ENCODE measurements at places on chromosomes 4 and X.

DNA sequence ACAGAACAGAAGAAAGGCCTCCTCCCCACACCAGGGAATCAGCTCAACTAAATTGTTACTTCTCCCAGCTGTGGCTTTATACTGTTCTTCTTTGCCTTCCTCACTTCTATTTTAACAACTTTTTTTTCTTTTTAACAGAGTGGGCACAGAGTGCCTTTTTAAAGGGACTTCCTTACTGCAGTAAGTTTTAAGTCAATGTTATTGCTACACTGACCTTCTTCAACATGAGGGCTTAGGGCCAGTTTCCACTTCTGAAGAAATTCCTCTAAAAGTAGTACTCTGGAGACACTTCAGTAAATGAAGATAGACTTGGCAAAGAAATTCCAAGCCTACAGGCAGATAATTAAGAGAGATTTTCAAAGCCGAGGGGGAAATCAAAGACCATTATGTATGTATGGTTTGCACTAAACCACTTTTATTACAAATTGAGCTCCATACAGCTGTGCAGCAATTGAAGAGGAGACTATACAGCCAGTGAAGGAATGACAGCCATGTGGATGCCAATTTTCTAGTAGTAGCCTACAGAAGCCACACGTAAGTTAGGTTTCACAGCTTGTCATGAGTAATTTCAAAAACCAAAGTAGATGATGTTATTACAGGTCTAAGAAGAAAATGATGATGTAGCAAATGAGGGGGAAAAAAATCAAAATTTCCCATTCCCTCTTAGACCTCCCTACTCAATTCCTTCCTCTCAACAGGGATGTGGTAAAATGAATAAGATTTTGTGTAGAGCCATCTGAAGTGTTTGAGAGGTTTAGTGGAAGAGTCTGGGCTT, 36.9 kb upstream of the RASGEF1B start:
- DNase-seq = no peak

DNA sequence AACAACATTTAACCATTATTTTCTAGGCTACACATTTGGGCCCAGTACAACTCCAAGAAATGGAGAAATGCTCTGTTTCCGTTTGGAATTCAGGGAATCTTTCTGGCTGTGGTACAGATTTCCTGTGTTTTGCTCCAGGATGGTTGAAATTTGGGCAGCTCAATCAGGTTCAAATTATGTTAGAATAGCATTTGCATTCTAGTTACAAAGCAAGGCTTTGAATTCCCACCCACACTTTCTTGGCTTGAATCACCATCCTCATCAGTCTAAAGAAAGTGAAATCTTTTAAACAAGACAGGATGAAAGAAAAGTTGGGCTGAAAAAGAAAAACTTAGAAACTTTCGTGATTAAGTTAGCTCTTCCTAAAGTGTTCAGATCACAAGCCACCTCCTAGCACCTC, 98.1 kb upstream of the VCX3B start:
- DNase-seq = no peak

DNA sequence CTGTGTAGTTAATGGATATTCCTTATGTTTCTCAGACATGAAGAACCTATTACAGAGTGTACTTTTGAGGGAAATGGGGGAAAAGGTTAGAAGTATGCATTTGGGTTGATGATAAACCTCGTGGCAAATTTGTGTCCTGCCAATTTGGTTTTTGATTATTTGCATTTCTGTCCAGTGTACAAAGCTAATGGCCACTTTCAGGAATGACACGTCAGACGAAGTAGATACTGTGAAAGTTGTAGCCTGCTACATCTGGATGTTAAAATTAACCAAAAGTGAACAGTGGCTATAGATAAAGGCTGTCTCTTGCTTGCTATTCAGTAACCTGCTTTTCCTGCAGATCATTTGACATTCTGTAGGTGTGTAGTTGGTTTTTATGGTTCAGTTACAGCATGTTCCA, 1.0 kb downstream of the PRDX4 start:
- no peak for DNase-seq

- no peak for DNase-seq
Measured at GRCh38 chrX:80285131-80285773, 135.0 kb upstream of the TENT5D start.

DNA sequence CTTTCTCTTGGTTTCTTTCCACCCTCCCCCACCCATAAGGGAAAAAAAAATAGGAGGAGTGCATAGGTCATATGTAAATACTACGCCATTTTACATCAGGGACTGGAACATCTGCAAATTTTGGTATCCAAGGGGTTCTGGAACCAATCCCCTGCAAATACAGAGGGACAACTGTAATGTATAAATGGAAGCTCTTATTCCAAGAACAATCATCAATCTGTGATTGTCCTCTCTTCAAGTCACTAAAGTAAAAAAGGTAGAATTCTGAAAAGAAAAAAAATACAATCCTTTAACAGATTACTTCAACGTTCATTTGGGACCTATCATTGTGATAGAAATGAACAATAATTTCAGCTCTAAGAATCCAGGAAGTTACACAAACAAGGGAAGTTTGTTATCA, 13.6 kb downstream of the PPA2 start:
- no peak for DNase-seq

- DNase-seq = peak; percentile 89
Measured at GRCh38 chrX:103656617-103657016, 27.8 kb downstream of the TCEAL1 start.

DNA sequence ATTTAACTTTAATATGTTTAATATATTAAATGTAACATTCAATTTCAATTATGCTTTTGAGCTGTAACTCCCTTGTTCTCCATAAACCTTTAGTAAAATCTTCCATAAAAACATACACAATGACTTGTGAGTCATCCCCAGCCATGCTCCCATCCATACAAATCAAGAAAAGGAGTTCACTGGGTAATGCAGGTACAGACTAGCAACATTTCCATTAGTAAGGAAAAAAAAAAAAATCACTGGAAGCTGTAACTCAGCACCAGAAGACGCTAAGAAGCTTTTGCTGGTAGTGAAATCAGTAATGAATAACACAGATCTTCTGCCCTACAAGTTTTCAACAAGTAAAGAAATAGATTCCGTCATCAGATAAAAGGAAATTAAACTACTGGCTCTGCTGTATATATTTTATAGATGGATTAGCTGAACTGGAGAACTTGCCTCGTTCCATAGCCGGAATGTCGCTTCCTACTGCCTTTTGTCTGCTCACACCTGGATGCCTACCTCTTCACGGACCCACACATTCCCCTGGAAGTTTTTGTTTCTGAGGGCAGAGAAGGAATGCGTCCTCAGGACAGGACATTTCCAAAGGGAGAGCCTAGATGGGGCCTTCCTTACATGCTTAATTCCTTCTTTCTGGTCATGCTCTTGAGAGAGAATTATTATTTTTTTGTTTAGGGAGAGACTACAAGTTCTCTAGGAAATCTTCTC, 298.4 kb upstream of the ANKRD50 start:
- DNase-seq = no peak
